A172 (cell line): ENCODE measurements at places on chromosomes 12 and 14.

GRCh38 chr14:103391048-103391447 lies 5.8 kb downstream of the MARK3 start:
- DNase-seq: peak; percentile 56

- peak; percentile 90 for DNase-seq
Observed at GRCh38 chr14:104680056-104680805, 9.2 kb upstream of the INF2 start.

DNA sequence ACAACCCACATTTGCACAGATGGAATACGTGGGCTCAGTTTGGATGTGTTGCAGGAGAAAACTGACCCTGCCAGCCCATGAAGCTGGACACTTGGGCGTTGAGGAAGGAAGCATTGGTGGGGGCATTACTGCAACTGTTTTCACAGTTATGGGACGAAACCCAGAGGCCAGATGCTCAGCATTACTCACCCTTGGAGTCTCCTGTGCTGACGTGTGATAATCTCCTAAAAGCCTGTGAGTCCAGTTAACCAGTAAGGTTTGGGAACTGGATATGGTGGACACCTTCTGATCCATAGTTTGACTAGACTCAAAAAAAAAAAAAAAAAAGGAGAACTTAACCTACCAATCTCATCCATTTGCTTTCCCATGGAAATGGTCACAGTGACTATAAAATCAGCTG lies 52.8 kb upstream of the EGLN3 start:
- no peak for DNase-seq

- no peak for DNase-seq
Observed at GRCh38 chr12:128861226-128862016, 8.1 kb downstream of the GLT1D1 start.

- DNase-seq: no peak
Observed at GRCh38 chr12:98816720-98817119, 171.6 kb downstream of the APAF1 start.

DNA sequence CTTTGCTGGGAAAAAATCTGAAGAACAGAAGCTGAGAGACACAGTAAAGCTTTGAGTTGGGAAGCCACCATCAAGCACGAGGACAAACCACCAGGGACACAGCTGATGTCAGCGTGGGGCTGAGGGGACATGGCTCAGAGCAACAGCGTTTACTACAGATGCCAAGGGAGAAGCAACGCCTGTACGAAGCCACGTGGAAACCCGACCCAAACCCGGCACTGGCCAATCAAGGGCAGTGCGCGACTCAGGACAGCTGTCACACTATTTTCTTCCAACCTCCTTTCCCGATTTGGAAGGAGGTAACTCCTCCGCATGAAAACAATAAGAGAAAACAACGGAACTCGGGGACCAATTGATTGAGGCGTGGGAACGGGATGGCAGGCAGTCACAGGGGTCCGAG lies 20.2 kb upstream of the CHGA start:
- DNase-seq: no peak

DNA sequence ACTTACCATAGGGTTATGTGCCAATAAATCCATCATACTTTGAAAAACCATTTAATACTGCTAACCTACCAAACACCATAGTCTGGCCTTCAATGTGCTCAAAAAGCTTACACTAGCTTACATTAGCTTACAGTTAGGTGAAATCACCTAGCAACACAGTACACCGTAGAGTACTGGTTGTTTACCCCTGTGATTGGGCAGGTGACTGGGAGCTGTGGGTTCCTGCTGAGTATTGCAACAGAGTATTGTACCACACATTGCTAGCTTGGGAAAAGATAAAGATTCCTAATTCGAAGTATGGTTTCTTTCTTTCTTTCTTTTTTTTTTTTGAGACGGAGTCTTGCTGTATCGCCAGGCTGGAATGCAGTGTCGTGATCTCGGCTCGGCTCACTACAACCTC lies 5.6 kb downstream of the ATP5MC2 start:
- no peak for DNase-seq

- DNase-seq: no peak
Observed at GRCh38 chr14:65565948-65566347, 153.4 kb downstream of the FUT8 start.

DNA sequence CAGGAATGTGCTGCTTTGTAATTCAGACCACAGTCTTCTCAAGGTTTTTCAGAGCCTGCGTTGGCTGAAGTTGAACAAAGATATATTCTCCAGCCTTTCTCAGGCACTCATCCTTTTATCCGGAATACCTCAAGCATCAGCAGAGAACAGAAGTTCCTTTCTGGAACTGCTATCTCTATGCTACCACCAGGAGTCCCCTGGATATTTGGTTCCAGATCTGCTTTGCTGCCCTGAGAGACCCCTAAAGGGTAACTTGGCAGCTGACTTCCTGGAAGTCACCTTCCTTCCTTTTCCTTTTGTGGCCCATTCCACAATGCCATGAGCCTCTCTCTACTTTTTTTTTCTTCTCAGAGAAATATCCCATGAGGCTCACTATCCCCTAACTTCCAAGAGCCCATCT lies 188.2 kb downstream of the PLCZ1 start:
- no peak for DNase-seq

GRCh38 chr14:85534458-85535293 lies 4.7 kb downstream of the FLRT2 start:
- no peak for DNase-seq

GRCh38 chr12:104163631-104164030 lies 25.6 kb upstream of the NFYB start:
- peak; percentile 48 for DNase-seq

DNA sequence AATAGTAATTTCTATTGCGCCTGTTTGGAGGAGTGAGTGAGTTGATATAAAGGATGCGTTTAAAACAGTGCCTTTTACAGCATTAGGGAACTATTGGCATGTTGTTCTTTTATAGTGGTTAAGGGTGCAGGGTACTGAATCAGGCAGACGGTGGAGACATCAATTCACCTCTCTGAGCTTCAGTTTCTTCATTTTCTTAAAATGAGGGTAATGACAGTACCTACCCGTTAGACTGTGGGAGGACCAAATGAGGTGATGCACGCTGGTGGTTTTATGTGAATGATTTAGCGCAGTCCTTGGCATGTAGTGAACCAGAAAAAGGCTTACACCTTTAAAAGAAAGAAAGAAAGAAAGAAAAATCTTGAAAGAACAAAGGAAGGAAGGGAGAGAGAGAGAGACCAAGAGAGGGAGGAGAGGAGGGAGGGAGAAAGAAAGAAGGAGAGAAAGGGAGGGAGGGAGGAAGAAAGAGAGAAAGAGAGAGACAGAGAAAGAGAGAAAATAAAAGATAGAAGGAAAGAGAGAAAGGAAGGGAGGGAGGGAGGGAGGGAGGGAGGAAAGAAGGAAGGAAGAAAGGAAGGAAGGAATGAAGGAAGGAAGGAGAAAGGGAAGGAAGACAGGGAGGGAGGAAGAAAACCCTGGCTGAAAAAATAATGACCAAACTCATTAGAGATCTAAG lies 22.2 kb upstream of the CCND2 start:
- DNase-seq: no peak

DNA sequence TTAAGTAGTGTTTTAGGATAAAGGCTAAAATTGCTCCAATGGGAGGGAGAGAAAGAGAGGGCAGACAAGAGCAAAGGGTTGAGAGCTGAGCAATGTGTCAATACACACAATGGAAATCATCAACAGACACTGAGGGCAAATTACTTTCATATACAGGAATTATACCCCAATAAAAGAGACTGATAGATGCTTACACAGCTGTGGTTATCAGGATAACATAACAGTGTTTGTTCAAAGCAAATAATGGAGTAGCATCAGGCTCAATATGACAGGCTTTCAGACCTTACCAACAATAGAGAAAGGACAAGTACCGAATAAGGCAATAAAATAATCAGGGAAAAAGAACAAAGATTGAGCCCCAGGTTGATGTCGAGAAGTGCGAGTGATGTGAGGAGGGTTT lies 53.4 kb upstream of the DIO2 start:
- no peak for DNase-seq

DNA sequence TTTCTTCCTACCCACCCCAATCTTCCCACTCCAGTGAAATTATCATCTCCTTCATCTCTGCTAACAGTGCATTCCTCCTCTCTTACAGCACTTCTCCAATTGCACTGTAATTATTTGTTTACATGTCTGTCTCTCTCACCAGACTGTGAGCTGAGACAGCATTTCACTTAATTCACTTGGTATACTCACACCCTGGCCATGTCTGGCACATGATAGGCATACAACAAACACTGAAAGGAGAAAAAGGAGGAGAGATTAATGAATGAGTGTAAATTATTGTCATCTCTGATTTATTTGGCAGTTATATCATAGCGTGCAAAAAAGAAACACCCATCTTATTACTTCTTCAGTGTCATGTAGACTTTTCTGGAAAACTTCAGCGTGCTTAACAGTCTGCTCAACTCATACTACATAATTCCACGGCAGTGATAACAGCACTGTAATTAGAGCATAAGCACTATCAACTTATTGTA lies 452.3 kb downstream of the ADAMTS20 start:
- no peak for DNase-seq

- peak; percentile 25 for DNase-seq
Observed at GRCh38 chr14:77580964-77581505, 35.4 kb downstream of the SPTLC2 start.

DNA sequence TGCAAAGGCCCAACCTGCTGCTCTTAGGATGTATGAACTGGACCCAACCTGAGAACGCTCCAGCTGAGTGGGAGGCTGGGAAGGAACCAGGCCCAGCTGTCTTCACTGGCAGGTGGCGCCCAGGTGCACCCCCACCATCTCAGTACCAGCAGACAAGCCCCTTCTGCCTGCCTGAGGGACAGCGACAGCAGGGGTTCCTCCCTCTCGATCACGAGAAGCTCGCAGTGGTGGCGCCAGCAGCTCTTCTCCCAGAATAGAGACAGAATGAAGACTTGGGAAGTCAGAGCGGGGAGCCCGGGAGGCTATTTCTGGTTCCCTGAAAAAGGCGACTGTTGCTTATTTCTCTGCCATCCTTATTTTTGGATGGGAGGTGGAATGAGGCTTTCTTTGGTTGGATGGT lies 46.5 kb downstream of the CHGA start:
- no peak for DNase-seq

DNA sequence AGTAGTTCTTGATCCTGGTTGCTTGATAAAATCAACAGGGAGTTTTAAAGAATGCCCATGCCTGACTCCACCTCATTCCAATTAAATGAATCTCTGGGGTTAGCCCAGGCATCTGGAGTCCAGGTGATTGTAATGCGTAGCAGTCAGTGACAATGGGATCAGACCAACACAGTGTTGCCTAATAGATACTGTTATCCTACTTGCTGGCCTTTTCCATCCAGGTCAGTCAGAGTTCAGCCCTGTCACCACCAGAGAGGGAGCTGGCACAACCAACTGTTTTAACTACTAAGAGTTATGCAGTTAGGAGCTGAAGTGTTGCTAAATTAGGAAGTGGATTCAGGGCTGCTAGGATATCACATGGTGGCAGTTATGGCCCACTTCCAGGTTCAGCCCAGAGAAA lies 107.1 kb downstream of the GPR135 start:
- DNase-seq: peak; percentile 82

GRCh38 chr12:13530966-13531365 lies 334.4 kb downstream of the EMP1 start:
- no peak for DNase-seq

GRCh38 chr12:70590051-70590450 lies 47.2 kb downstream of the PTPRB start:
- DNase-seq: peak; percentile 74

- DNase-seq: no peak
Observed at GRCh38 chr14:65613131-65613650, 200.7 kb downstream of the FUT8 start.

GRCh38 chr12:56129206-56129941 lies 1.3 kb downstream of the ESYT1 start:
- no peak for DNase-seq

- no peak for DNase-seq
Observed at GRCh38 chr14:82655770-82656169, 1122.1 kb upstream of the SEL1L start.

DNA sequence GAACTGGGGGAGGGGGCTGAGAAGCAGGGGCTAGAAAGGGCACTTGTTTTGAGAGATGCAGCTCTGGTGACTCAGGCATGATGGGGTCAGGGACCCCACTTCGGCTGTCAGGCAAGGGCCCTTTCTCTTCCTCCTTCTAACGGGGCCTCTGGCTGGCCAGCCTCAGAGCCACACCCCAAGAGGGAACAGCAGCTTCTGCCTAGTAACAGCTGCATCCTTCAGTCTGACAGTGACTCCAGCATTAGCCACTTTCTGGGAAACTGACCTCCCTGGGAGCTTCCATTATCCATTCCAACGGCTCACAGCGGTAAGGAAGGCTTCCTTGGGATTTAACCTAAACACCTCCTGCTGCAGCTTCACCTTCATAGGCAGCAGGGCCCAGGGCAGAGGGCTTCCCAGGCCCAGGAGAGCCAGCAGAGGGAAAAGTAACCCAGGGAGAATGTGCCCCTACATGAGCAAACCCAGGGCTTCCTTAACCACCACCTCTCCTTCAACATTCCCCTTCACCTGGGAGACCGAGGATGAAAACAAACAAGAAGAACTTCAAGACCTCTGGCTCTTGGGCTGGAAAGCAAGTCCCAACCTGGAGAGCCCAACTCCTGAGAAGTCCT lies 2.7 kb downstream of the NCKAP5L start:
- no peak for DNase-seq

DNA sequence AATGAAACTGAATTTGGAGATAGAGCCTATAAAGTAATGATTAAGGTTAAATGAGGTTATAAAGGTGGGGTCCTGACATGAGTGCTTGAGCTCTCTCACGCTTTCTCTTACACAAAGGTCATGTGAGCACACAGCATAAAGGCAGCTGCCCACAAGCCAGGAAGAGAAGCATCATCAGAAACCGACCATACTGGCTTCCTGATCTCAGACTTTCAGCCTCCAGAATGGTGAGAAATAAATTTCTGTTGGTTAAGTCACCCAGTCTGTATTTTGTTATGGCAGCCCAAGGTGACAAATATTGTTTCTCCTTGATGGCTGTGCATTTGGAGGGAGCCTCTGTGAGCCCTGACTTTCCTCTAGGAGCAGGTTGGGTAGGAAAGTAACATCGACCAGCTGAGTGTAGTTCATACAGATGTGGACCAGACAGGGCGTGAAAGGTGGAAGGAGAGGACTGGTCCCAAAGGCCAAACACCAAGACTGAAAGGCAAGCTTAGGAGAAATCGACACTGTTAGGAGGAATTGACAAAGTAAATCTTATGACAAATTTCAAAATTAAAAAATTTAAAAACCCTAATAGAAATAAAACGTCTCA lies 97.6 kb upstream of the SLC38A2 start:
- no peak for DNase-seq

DNA sequence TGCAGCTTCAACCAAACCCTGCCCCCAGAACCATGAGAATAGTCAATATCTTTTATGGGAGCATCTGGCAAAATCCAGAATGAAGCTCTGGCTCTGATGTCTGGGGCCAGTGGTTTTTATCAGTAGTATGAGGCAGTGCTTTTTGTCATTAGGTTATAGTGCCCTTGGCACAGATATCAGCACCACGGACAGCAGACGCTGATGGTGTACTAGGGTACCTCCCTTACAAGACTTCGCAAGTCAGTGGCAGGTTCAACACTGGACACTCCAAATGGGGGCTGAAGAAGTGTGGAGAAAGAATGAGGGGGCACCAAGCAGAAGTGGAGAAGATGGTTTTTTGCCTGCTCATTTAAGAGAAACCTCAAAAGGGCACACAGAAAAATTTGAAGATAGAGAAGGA lies 68.2 kb upstream of the E2F7 start:
- DNase-seq: peak; percentile 49
